ENCODE measurements at places on chromosomes 2 and 18.

DNA sequence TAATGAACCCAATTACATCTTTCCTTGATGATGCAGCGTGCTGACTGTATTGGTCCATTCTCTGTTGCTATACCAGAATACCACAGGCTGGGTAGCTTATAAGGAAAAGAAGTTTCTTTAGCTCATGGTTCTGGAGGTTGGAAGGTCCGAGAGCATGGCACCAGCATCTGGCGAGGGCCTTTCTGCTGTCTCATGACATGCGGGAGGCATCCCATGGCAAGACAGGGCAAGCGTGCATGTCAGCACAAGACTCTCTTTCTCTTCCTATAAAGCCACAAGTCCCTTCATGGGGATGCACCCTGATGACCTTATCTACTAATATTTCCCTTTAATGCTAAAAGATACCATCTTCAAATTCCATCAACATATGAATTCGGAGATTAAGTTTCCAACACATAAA, 122.8 kb upstream of the FHL2 start:
- no peak for DNase-seq

DNA sequence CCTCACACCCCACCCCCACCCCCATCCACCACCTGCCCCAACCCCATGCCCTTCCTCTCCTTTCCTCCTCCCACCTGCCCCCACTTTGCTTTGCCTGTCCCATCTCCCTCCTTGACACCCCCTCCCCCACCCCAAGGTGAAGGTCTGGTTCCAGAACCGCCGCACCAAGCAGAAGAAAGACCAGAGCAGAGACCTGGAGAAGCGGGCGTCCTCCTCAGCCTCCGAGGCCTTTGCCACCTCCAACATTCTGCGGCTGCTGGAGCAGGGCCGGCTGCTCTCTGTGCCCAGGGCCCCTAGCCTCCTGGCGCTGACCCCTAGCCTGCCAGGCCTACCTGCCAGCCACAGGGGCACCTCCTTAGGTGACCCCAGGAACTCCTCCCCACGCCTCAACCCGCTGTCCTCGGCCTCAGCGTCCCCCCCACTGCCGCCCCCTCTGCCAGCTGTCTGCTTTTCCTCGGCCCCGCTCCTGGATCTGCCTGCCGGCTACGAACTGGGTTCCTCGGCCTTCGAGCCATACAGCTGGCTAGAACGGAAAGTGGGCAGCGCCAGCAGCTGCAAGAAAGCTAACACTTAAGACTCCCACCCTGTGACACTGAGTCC, 3.0 kb upstream of the ATP6V1B1 start:
- DNase-seq = no peak

- DNase-seq = no peak
Observed at GRCh38 chr2:236570081-236570868, 650 bp downstream of the ACKR3 start.

DNA sequence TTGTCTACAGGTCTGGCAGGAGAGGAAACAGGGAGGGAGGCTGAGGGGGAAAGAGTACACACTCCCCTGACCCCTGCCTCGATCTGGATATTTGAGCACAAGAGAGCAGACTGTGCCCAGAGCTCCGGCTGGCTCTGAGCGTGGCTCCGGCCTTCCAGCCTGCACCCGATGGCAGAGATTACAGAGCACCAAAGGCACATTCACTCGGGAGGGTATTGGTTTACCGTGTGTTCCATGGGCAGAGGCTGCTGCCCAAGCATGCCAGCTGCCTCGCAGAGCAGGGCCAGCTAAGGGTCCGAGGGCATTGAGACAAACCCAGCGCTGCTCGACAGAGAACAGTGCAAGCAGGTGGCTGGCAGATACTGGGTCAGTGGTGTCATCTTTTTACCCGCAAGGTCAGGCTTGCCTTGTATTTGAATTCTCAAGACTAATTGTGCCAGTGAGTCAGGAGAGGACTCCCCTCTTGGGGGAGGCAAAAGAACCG, 132.2 kb downstream of the TNS1 start:
- DNase-seq = no peak

DNA sequence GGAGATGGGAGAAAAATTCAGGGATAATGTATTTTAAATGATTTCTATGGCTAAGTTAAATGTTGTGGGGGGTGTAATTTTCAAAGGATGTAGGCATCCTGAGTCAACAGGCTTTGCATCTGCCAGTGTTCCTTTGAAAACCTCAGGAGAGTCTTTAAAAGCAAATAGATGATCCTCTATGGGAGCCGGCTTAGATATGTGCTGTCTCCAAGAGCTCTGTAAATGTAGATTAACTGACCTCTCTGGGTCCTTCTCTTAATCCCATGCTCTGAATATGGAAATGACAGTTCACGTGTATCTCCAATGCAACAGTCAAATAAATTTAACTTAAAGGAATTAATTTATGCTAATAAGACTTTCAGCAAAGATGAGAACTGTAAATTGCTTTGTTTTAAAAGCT, 292.7 kb downstream of the ERBB4 start:
- no peak for DNase-seq

DNA sequence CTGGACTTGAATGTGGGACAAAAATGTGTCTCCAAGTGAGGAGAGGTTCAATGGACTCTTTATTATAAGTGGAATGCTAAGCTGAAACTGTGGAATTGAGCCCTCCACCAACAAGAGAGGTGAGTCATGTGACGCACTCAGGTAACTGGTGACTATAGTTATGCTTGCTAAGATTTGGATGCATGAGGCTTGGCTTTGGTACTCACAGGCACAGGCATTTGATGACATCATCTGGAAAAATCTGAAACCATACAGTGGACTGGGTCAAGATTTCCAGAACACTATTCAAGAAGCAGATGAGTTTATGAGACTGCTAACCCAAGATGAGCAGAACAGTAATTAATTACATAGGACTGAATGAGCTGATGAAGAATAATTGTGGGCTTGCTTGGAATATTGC, 15.7 kb upstream of the SULT1C3 start:
- no peak for DNase-seq

- no peak for DNase-seq
Observed at GRCh38 chr2:238861766-238862315, 14.0 kb downstream of the TWIST2 start.

GRCh38 chr2:30223413-30223874, 7.9 kb upstream of the LBH start:
- DNase-seq = no peak

DNA sequence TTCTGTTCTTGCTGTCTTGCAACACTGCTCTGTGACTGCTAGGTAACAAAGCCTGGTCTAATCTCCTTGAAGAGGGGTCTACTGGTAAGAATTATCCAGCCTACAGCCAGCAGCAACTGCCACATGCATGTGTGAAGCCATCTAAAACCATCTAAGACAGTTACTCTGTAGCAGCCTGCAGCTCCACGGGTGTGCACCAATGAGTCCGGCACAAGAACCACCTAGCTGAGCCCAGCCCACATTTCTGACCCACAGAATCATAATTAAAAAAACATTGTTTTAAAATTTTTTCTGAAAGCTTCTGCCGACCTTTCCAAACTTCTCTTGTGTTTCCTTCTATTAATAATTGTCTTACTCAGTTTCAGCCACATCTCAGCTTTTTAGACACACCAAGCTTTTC, 102.8 kb downstream of the ZNF385B start:
- no peak for DNase-seq

GRCh38 chr2:120771111-120771780, 35.6 kb downstream of the GLI2 start:
- DNase-seq = peak; percentile 5

- no peak for DNase-seq
Observed at GRCh38 chr18:6591491-6591890, 138.0 kb upstream of the ARHGAP28 start.

- no peak for DNase-seq
Observed at GRCh38 chr2:47437287-47437686, 34.3 kb downstream of the MSH2 start.

GRCh38 chr2:217929757-217930707, 72.8 kb downstream of the TNS1 start:
- DNase-seq = no peak

GRCh38 chr2:105881286-105882136, 136.8 kb downstream of the NCK2 start:
- no peak for DNase-seq

GRCh38 chr18:50816419-50817166, 3.2 kb downstream of the MRO start:
- DNase-seq = no peak

GRCh38 chr2:227592694-227593387, 5.9 kb upstream of the SCYGR2 start:
- no peak for DNase-seq

DNA sequence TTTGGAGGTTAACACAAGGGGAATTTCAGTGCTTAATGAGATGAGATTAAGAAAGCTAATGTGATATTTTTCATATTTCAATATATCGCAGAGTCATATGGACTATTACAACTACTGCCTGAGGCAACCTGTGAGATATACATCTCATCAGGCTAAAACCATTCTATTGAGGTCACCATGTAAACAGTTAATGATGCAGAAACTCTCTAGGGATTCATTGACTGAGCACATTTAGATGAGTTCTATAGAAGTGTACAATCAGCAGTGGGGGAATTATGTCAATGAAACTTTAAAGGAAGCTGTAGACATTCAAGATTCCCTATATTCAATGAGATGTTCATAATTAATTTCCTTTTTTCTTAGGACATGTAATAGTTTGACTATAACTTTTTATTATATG, 687.4 kb upstream of the SYT4 start:
- DNase-seq = no peak

DNA sequence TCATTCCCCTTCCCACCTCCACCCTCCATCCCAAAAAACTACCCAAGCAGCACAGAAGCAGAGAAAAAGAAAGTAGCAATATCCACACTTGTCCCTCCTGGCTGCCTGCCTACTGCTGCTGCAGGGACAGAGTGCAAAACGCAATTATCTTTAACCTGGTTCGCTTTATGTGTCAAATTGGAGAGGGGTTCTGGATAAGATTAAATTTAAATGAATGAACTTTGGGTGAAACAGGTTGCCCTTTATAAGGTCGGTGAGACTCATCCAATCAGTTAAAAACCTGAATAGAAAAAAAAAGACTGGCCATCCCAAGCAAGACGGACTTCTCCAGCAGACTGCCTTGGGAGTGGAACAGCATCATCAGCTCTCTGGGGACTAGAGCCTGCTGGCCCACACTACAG, 62.6 kb downstream of the ANKRD44 start:
- DNase-seq = no peak

- DNase-seq = no peak
Observed at GRCh38 chr2:1088192-1088860, 137.7 kb downstream of the SNTG2 start.

Measured in activated CD8-positive, alpha-beta memory T cell treated with anti-CD3 and anti-CD28 coated beads, Interleukin-2, amount 50 U/mL, for 4 hours (primary cell).